ENCODE measurements at places on chromosomes 6 and 20. TPM values are rescaled to one million over a fixed set of nuclear protein-coding genes. Genes with fewer than 3 reads are reported as not detected.

ARMC2 gene
- total RNA-seq = 12.3 TPM

TULP1 gene
- not detected for total RNA-seq

DNA sequence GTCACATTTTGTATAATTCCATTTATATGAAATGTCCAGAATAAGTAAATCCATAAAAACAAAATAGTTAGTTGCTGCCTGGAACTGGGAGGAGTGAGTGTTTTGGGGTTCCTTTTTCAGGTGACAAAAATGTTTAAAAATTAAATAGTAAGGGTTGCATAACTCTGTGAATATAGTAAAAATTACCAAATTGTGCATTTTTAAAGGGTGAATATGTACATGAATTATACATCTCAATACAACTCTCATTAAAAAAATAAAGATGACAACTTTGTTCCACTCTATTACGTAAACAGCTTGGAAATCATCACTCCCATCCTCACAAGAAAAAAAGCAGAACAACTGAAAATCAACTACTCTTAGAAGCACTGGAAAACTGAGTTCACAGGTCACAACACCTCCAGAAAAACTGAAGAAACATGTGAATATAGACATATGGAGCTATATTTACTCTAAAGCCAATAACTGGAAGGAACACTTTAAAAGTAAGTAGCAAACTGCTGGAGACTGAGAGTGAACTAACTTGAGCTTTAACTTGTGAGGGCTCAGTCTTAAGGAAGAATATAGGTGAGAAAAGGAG lies 40.0 kb downstream of the RANBP9 start:
- no peak for DNase-seq

DNA sequence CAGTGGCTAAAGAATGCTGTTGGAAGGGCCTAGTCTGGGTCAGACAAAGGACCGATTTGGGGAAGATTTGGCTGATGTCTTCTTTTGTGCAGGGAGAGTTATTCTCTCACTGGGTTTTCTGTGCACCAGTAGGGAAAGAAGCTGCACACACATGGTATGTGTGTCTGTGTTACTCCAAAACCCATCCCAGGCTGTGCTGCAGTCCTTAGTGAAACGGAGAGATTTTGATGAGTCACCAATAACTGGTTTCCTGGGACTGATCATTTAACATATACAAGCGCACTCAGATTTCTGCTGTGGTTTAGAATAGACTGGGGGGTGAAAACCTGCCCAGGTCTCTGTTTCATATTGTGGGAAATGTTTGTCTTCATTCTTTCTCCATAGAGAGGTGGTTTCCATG lies 1049.8 kb downstream of the KIF16B start:
- no peak for DNase-seq
